ENCODE measurements at places on chromosomes 2 and 18.

DNA sequence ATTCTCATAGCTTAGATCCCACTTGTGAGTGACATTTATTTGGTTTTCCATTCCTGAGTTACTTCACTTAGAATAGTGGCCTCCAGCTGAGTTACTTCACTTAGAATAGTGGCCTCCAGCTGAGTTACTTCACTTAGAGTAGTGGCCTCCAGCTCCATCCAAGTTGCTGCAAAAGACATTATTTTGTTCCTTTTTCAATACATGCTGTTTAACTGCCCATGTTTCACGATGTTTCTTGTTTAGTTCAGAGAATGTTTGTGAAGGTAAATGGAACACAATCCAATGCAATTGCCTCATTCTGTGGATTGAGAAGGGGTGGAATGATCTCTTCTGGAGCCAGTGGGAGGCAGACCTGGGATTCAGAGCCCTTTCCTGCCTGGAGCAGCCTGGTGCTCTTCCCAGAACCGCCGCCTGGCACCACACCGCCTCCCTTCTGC, 273.5 kb upstream of the ATP5MC3 start:
- no peak for DNase-seq

- no peak for DNase-seq
Observed at GRCh38 chr2:45533771-45534170, 77.3 kb downstream of the SRBD1 start.

DNA sequence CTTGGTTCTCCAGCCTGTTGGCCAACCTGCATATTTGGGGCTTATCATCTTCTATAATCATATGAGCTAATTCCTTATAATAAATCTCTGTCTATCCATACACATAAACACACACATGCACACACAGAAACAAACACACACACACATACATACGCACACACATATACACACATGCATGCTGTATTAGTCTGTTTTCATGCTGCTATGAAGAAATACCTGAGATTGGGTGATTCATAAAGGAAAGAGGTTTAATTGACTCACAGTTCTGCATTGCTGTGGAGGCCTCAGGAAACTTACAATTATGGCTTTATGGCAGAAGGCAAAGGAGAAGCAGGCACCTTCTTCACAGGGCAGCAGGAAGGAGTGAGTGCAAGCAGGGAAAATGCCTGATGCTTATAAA, 707.4 kb upstream of the CDH2 start:
- DNase-seq, result no peak

- DNase-seq, result no peak
Observed at GRCh38 chr2:98090951-98091350, 4.0 kb downstream of the VWA3B start.

- DNase-seq, result no peak
Observed at GRCh38 chr2:197332641-197333040, 22.1 kb upstream of the ANKRD44 start.
